PC-9 (cell line): ENCODE measurements at places on chromosomes 2 and 18. TPM values are rescaled to one million over a fixed set of nuclear protein-coding genes. Genes with fewer than 3 reads are reported as not detected.

DNA sequence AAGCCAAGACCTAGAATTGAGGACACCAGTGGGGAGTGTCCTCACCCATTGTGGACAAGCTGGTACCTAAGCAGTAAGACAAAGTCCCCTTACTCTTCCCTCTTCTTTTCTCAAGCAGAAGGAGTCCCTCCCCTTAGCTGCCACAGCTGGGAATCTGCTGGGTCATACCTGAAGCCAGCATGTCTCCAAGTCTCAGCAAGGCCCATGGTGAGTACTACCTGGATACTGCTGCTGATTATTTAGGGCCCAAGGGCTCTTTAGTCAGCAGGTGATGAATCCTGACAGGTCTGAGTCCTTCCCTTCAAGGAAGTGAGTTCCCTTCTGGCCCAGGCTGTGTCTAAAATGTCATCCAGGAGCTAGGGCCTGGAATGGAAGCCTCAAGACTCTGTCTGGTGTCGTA lies 198.6 kb upstream of the STK17B start:
- H3K27ac ChIP-seq = no peak overlapping the region
- H3K4me3 ChIP-seq = no peak overlapping the region
- no peaks in the 10 kb centered on the region for H3K27me3 ChIP-seq
- no peak for DNase-seq
- no peaks in the 10 kb centered on the region for H3K4me1 ChIP-seq

The TXNL4A gene
- 106 and 120 TPM in 2 replicates for total RNA-seq

- H3K36me3 ChIP-seq = no peaks in the 10 kb centered on the region
- H3K4me3 ChIP-seq = no peak overlapping the region
- peaks cover 56% of the 10 kb centered on the region; the same call in 1 of the 2 replicates for H3K27me3 ChIP-seq
- no peaks in the 10 kb centered on the region for H3K4me1 ChIP-seq
Observed at GRCh38 chr2:106530866-106531265, 43.7 kb downstream of the CD8B2 start.

GRCh38 chr2:59701271-59701994 lies 852.0 kb downstream of the BCL11A start:
- H3K4me3 ChIP-seq = no peak overlapping the region
- H3K27ac ChIP-seq = no peak overlapping the region
- no peaks in the 10 kb centered on the region for H3K4me1 ChIP-seq
- H3K27me3 ChIP-seq = no peaks in the 10 kb centered on the region
- no peaks in the 10 kb centered on the region for H3K36me3 ChIP-seq

- no peak overlapping the region for H3K27ac ChIP-seq
- peaks cover 11% of the 10 kb centered on the region; the same call in 1 of the 2 replicates for H3K4me1 ChIP-seq
- no peak for DNase-seq
Observed at GRCh38 chr2:47592381-47592780, 189.4 kb downstream of the MSH2 start.

The SCN7A gene
- total RNA-seq = not detected in 2 replicates

DNA sequence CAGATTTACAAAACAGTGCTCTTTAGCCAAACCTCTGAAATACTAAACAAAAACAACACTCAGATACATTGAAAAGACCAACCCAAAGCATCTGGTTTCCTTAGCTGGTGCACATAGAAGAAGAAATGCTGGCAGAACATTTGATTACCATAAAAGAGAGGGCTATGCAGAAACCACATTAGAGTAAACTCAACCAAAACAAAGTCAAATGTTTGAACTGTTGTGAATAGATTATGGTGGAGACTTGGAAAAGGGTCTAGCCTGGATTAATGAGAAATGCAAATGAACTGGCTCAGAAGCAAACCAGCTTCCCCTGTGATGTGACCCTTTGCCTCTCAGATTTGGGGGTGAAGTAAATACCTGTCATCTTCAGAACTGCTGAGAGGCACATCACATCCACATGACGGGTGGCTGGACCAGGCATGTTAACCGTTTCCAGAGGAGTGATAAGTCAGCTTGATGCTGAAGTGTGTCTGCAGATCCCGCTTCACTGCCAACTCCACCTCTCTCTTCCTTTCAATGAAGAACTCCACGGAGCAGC lies 153.0 kb downstream of the NRP2 start:
- DNase-seq = no peak
- no peaks in the 10 kb centered on the region for H3K27me3 ChIP-seq
- no peaks in the 10 kb centered on the region for H3K36me3 ChIP-seq

GRCh38 chr2:235087832-235088495 lies 136.1 kb downstream of the SH3BP4 start:
- DNase-seq = no peak
- H3K27ac ChIP-seq = no peak overlapping the region
- no peaks in the 10 kb centered on the region for H3K36me3 ChIP-seq
- no peaks in the 10 kb centered on the region for H3K27me3 ChIP-seq
- H3K4me1 ChIP-seq = no peaks in the 10 kb centered on the region
- no peak overlapping the region for H3K4me3 ChIP-seq

DNA sequence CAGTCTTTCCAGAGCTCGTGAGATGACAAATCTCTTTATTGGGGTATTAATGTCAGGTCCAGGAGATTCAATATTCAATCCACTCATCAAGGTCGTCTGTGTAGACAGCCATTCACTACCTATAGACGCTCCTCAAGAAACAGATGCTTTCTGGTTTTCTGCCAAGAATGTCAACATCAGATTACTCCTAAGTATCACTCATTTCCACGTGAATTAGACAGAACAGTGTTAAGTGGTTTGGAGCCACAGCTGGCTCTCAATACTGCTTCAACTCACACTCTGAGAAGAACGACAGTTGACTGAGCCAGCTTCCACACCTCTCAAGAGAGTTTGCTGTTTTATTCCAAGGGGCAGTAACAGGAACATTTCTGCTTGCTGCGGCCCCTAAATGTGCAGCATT lies 113.5 kb upstream of the NEDD4L start:
- no peaks in the 10 kb centered on the region for H3K36me3 ChIP-seq
- DNase-seq = no peak
- H3K4me3 ChIP-seq = no peak overlapping the region
- H3K27me3 ChIP-seq = no peaks in the 10 kb centered on the region

The CCDC74B gene
- total RNA-seq = 1.9 and 2.4 TPM in 2 replicates

DNA sequence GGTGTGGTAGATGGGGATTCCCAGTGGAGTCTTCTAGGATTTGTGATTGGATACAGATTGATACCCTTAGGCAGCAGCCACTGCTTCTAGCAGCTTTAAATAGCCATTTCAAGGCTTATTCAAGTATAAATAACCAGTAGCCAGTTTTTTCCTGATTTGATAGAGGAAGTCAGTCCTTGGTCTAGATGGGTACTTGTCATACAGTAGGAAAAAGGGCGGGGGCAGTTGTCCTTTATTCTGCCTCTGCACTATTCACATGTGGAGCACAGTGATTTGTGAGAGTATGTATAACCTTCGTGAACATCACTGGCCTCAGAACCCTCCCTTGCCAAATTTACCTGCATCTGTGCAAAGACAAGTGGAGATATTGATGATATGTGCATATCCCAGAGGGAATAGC lies 6.8 kb downstream of the PPP1CB start:
- DNase-seq = no peak
- no peak overlapping the region for H3K4me3 ChIP-seq
- peaks cover 36% of the 10 kb centered on the region for H3K4me1 ChIP-seq
- peaks cover 13% of the 10 kb centered on the region for H3K36me3 ChIP-seq
- H3K27me3 ChIP-seq = no peaks in the 10 kb centered on the region

The UGT1A10 gene
- not detected in 2 replicates for total RNA-seq

GRCh38 chr2:159728629-159729028 lies 16.3 kb downstream of the MARCHF7 start:
- H3K4me3 ChIP-seq = no peak overlapping the region
- H3K36me3 ChIP-seq = peaks cover 10% of the 10 kb centered on the region
- H3K27me3 ChIP-seq = no peaks in the 10 kb centered on the region
- no peak overlapping the region for H3K27ac ChIP-seq

GRCh38 chr2:178448968-178449661 lies 1.9 kb downstream of the PRKRA start:
- no peaks in the 10 kb centered on the region for H3K27me3 ChIP-seq
- no peak for DNase-seq
- H3K4me3 ChIP-seq = peak overlapping the region; percentile 78
- peaks cover 22% of the 10 kb centered on the region for H3K4me1 ChIP-seq
- H3K36me3 ChIP-seq = peaks cover 48% of the 10 kb centered on the region

- H3K4me3 ChIP-seq = no peak overlapping the region
- H3K36me3 ChIP-seq = no peaks in the 10 kb centered on the region
- H3K27me3 ChIP-seq = peaks cover 60% of the 10 kb centered on the region
- H3K4me1 ChIP-seq = no peaks in the 10 kb centered on the region
- no peak overlapping the region for H3K27ac ChIP-seq
Observed at GRCh38 chr18:78632111-78632541, 347.5 kb upstream of the SALL3 start.

DNA sequence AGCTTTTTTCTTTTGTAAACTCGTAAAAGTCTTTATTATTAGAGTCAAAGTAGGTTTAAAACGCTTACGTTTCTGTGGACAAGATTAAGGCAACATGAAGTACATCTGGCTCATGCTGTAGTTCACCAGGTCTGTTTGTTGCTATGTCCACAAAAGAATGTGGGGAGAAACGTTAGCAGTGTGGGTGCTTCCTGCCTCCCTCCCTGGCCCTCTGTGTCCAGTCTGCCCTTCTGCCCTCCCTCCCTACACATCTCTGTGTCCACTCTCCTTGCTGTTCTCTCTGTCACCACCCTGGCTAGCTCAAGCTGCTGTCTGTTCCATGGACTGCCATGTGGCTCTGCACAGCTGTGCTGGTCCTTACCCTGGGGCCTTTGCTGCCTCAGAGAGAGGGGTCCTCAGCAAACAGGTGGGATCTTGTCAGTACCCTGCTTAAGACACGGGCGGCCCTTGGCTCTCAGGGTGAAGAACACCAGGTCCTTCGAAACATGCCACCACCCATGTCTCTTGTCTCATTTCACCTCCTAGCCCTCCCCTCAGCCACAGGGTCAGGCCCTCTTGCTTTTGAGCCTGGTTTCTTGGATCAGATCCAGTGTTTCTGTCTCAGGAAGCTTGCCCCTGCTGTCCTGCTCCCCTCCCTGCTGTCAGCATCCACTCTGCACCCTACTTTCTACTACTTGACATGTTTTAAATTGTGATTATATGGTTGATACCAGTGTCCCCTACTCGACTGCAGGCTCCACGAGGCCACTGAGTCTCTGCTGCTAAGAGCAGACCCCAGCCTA lies 79.2 kb downstream of the LIMS1 start:
- no peak for DNase-seq
- no peak overlapping the region for H3K27ac ChIP-seq
- no peaks in the 10 kb centered on the region for H3K27me3 ChIP-seq
- H3K36me3 ChIP-seq = no peaks in the 10 kb centered on the region

DNA sequence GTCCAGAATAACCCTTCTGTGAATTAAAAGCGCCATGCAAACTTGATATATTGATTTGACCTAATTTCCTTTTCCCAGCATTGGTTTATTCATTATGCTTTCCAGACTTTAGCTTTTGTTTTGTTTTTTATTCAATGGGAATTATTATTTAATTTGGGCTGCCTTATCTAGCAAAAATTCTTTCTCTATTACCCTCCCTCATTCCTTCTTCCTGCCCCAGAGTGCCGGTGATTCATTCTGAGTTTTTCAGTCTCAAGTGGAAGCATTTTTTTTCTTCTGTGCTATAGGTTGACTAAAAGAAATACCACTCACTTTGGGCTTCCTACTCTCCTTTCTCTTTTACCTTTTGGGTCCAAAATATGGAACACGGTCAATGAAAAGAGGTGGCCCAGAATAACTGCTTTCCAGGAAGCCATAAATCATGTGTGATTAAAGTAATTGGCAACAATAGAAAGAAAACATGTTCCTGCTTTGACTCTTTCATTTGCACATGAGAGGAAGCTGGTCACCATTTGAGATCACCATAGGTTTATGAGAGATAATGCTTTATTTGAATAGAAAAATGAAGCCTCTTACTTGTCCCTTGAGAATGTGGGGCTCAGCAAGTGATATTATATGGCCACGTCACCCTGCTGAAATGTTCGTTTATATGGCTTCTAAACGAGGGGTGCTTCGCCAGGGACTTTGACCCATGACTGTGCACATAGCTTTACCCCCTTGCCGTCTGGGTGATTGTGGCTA lies 422.8 kb upstream of the ZEB2 start:
- no peaks in the 10 kb centered on the region for H3K36me3 ChIP-seq
- H3K27ac ChIP-seq = no peak overlapping the region
- H3K27me3 ChIP-seq = no peaks in the 10 kb centered on the region
- peaks cover 8% of the 10 kb centered on the region; the same call in 1 of the 2 replicates for H3K4me1 ChIP-seq

The NUP35 gene
- 27.0 and 35.5 TPM in 2 replicates for total RNA-seq

DNA sequence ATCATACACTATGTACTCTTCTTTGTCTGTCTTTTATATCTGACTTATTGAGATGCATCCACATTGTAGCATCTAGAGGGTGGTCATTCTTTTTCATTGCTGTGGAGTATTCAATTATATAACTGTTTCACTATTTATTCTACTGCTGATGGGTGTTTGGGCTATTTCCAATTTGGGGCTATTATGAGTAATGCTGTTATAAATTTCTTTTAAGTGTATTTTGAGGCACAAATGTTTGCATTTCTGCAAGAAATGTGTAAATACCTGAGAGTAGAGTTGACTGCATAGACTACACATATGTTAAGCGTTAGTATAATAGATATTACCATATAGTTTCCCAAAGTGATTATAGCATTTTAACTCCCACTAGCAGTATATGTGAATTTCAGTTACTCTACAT lies 26.9 kb upstream of the PPP1R1C start:
- H3K36me3 ChIP-seq = no peaks in the 10 kb centered on the region
- H3K27me3 ChIP-seq = no peaks in the 10 kb centered on the region
- no peak overlapping the region for H3K4me3 ChIP-seq
- H3K4me1 ChIP-seq = peaks cover 24% of the 10 kb centered on the region

- H3K36me3 ChIP-seq = no peaks in the 10 kb centered on the region
- H3K4me3 ChIP-seq = no peak overlapping the region
- no peak for DNase-seq
- H3K27ac ChIP-seq = no peak overlapping the region
Observed at GRCh38 chr2:196434217-196434616, 205.3 kb upstream of the CCDC150 start.

DNA sequence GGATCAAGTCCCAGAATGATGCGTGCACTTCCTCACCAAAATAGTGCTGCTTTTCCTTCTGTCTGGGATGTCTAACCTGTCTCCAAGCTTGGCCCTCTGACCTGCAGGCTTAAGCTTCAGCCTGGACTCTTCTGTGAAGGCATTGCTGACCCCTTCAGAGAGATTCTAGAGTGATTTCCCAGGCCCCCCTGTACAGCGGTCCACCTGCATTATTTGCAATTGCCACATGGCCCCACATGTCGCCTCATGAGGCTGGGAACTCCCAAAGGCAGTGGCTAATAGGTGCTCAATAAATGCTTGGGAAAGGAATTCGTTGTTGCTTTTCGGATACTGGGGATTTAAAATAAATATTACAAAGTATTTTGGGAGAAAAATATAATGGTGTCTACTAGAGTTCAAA lies 32.3 kb upstream of the MEP1B start:
- no peak overlapping the region for H3K27ac ChIP-seq
- no peaks in the 10 kb centered on the region for H3K27me3 ChIP-seq
- no peak overlapping the region for H3K4me3 ChIP-seq
- H3K36me3 ChIP-seq = no peaks in the 10 kb centered on the region
- H3K4me1 ChIP-seq = no peaks in the 10 kb centered on the region

GRCh38 chr2:75459565-75460310 lies 101.0 kb downstream of the EVA1A start:
- no peak overlapping the region for H3K27ac ChIP-seq
- H3K36me3 ChIP-seq = no peaks in the 10 kb centered on the region
- H3K4me3 ChIP-seq = no peak overlapping the region
- DNase-seq = peak; percentile 43

- H3K36me3 ChIP-seq = peaks cover 34% of the 10 kb centered on the region
- H3K27me3 ChIP-seq = no peaks in the 10 kb centered on the region
- DNase-seq = no peak
- H3K27ac ChIP-seq = no peak overlapping the region
- H3K4me3 ChIP-seq = no peak overlapping the region
Observed at GRCh38 chr2:36572054-36572718, 25.8 kb downstream of the FEZ2 start.
